ENCODE measurements at places on chromosomes 11 and 22. TPM values are rescaled to one million over a fixed set of nuclear protein-coding genes. Genes with fewer than 3 reads are reported as not detected.

DNA sequence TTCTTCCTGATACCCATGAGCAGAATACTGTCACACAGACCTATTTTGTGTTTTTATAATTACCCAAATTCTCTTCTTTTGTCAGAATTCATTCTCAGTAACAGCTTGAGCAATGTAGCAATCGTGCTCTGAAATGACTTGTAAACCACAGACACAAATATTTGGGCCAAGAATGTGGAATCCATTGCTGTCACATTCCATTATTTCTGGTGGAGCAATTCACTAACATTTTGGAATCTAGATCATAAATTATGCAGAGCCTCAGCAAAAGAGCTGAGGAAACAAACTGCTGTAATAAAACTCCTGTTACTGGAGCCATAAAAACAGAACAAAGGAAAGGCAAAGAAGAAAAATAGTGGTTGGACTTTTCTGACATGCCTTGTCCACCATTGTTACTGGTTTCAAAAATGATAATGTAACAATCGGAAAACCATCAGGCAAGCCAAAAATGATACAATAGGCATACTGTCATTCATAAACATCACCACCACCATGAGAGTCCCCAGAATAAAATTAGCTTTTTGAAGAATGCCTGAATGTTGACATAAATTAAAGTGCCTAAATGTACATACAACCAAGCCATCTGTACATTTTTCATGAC is 223.4 kb upstream of the PITPNB start:
- H3K27me3 ChIP-seq = no peaks in the 10 kb centered on the region
- H3K4me1 ChIP-seq = no peaks in the 10 kb centered on the region
- DNase-seq = no peak
- H3K4me3 ChIP-seq = no peak overlapping the region

DNA sequence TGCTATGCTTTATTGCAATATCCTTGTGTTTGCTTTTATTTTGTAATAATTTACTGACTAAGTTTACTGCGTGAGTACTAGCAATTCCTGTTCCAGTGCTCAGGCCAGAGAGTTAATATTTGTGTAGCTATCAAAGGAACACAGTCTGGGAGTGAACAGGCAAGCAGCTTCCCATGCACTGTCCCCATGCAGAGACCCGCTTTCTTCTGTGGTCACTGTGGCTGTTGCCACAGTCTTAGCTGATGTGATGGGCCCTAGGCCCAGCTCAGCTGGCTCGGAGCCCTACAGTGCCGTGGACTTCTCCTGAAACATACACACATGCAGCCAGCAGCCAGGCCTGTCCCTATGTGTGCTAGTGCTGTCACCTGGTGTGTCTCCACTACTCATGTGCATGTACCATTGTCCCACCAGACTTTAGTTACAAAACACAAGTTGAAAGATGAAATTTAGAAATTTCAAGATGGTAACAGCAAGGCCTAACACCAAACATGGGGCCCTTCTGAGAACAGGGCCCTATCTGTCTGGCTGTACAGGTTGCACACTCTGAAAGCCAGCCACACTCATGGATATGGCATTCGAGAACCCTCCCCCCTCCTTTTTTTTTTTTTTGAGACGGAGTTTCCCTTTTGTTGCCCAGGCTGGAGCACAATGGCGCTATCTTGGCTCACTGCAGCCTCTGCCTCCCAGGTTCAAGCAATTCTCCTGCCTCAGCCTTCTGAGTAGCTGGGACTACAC is 12.3 kb upstream of the SCUBE2 start:
- no peak overlapping the region for H3K4me3 ChIP-seq
- no peaks in the 10 kb centered on the region for H3K36me3 ChIP-seq
- H3K4me1 ChIP-seq = no peaks in the 10 kb centered on the region

GRCh38 chr22:17242641-17243040 is 23.4 kb upstream of the ADA2 start:
- H3K4me3 ChIP-seq = no peak overlapping the region
- no peaks in the 10 kb centered on the region for H3K27me3 ChIP-seq
- no peak overlapping the region for H3K27ac ChIP-seq
- no peaks in the 10 kb centered on the region for H3K4me1 ChIP-seq
- DNase-seq = no peak
- H3K36me3 ChIP-seq = no peaks in the 10 kb centered on the region

DNA sequence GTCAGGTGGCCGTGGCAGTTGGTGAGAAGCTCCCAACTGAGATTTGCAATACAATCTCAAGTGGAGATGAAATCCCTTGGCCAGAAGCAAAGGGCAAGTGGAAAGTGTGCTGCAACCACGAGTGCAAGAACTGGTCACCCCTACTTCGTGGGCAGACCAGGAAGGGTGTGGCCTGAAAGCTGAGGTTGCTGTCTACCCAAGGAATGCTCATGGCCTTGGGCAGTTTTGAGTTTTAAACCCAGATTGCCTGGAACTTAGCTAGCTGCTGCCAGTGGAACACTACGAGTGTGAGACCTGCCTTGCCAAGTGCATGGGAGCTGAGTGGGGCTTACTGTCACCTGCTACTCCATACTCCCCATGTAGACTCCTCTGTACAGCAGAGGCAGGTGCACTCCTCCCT is 113.3 kb upstream of the FAT3 start:
- no peak for DNase-seq
- no peak overlapping the region for H3K4me3 ChIP-seq
- no peaks in the 10 kb centered on the region for H3K36me3 ChIP-seq
- H3K27me3 ChIP-seq = no peaks in the 10 kb centered on the region
- no peaks in the 10 kb centered on the region for H3K4me1 ChIP-seq

GRCh38 chr11:89119426-89119825 is 53.6 kb upstream of the GRM5 start:
- H3K4me1 ChIP-seq = no peaks in the 10 kb centered on the region
- no peak overlapping the region for H3K4me3 ChIP-seq
- no peak for DNase-seq
- no peak overlapping the region for H3K27ac ChIP-seq

GRCh38 chr22:24697621-24698082 is 76.9 kb downstream of the PIWIL3 start:
- H3K4me1 ChIP-seq = no peaks in the 10 kb centered on the region
- no peaks in the 10 kb centered on the region for H3K27me3 ChIP-seq
- H3K27ac ChIP-seq = no peak overlapping the region
- no peak overlapping the region for H3K4me3 ChIP-seq

DNA sequence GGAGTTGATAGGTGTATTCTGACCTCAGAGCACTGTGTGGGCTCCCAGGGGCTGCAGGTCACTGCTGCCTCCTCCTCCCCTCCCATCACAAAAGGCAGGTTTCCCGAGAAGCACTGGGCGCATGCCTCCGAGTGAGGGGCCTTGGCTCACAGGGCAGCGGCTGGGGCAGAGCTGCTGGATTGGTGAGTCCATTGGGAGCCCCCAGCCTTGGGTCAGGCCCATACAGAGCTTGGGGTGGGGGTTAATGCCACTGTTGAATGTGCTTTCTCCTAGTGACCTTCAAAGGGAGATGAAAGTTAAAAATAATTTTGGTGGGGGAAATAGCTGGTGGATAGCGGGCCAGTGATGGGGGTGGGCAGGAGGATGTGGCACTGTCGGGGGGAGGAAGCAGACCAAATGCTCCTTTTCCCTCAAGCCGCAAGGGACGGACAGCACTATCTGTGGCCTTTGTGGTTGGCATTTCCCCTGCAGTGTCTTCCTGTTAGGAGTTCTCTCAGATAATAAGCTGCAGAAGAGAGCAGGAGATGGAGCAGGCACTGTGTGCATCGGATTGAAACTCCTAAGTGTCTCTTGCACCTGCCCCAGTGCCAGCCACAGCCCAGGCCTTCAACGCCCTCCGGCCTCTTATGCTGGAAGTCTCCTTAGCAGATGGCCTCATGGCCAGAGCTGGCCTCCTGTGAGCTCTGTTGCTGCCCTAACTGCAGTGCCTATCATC is 3.2 kb downstream of the TUBA8 start:
- H3K27ac ChIP-seq = no peak overlapping the region
- H3K27me3 ChIP-seq = no peaks in the 10 kb centered on the region
- H3K4me3 ChIP-seq = no peak overlapping the region
- no peaks in the 10 kb centered on the region for H3K36me3 ChIP-seq
- peaks cover 13% of the 10 kb centered on the region for H3K4me1 ChIP-seq

The BDNF gene
- 0.06 TPM for total RNA-seq

GRCh38 chr11:130407978-130408377 is 20.4 kb downstream of the ADAMTS8 start:
- no peak for DNase-seq
- no peaks in the 10 kb centered on the region for H3K27me3 ChIP-seq
- no peak overlapping the region for H3K4me3 ChIP-seq
- no peak overlapping the region for H3K27ac ChIP-seq
- no peaks in the 10 kb centered on the region for H3K36me3 ChIP-seq

DNA sequence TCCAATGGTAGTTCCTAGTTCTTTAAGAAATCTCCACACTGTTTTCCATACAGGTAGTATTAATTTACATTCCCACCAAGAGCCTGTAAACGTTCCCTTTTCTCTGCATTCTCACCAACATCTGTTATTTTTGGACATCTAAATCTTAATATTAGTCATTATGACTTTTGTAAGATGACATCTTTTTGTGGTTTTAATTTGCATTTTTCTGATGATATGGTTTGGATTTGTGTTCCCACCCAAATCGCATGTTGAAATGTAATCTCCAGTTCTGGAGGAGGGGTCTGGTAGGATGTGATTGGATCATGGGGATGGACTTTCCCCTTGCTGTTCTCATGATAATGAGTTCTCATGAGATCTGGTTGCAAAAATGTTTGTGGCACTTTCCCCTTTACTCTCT is 89.0 kb downstream of the MUC15 start:
- DNase-seq = no peak
- H3K4me3 ChIP-seq = no peak overlapping the region
- no peaks in the 10 kb centered on the region for H3K36me3 ChIP-seq
- H3K27me3 ChIP-seq = no peaks in the 10 kb centered on the region
- H3K4me1 ChIP-seq = no peaks in the 10 kb centered on the region
- H3K27ac ChIP-seq = no peak overlapping the region

Data from right lobe of liver (tissue), 6 donors.